ENCODE measurements at places on chromosomes 1 and 21.

GRCh38 chr1:34354367-34354766, 177.7 kb downstream of the C1orf94 start:
- no peak for DNase-seq

DNA sequence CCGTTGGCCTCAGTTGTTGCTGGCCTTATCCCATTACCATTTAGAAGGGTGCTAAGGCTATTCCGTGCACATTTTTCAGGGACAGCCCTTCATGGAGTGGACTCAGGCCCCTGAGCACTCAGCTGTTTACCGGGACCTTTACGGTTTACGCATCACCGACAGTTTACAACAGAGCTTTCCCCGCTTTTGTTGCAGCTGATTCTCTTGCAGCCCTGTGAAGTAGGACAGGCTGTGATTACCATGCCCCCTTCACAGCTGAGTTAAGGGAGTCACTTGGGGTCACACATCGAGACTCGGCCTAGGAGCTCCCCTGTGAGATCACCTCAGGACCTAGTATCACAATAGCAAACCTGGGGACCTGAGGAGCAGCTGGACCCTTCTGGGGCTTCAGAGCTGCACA, 41.9 kb downstream of the PTPRF start:
- DNase-seq: no peak

- DNase-seq: no peak
These were observed 19.4 kb downstream of the GADD45A start for GRCh38 chr1:67704351-67704750.

GRCh38 chr21:44298301-44298700, 1.6 kb upstream of the PFKL start:
- no peak for DNase-seq

DNA sequence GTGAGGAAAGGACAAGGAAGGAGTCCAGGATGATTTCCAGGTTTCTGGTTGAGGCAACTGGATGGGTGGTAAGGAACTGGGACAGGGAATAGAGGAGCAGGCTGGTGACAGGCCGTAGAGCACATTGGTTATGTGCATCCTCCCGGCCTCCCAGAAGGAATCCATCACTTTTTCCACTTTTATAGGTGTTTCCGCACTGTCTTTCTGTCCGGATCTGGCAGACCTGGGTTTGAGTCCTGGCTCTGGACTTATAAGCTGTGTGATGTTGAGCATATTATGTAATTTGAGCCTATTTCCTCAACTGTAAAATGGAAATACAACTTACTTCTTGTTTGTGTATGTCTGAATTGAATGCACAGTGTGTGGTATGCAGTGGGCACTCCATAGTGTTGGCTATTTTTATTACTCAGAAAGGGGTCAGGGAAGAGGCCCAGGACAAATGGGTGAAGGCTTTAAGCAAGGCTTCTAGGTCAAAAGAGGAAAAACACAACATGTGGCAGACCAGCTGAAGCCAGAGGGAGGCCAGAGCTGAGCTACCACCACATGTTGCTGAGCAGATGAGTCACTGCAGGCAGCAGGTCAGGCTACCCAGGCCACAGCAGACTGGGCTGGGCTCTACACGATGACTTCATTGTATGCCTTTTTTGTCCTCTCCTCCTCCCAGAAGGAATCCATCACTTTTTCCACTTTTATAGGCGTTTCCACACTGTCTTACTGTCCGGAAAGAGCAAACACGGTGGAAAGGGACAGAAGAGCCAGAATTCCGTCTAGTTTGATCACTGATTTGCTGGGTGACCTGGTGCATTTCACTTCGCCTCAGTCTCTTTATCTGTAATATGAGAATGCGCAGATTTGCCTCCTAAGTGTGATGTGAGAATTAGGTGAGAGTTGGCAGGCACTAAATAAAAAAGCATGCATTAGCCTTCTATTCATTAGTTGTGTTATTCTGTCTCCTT, 791 bp upstream of the MAST2 start:
- DNase-seq: no peak

- no peak for DNase-seq
These were observed 69.9 kb downstream of the PGBD5 start for GRCh38 chr1:230356190-230356589.
